Stimulated activated CD8-positive, alpha-beta memory T cell treated with anti-CD3 and anti-CD28 coated beads, Interleukin-4, amount 100 ng/mL, for 24 hours (primary cell): ENCODE measurements at places on chromosomes 3 and 15.

- DNase-seq, result no peak
Observed at GRCh38 chr15:43799209-43799944, 643 bp downstream of the SERINC4 start.

DNA sequence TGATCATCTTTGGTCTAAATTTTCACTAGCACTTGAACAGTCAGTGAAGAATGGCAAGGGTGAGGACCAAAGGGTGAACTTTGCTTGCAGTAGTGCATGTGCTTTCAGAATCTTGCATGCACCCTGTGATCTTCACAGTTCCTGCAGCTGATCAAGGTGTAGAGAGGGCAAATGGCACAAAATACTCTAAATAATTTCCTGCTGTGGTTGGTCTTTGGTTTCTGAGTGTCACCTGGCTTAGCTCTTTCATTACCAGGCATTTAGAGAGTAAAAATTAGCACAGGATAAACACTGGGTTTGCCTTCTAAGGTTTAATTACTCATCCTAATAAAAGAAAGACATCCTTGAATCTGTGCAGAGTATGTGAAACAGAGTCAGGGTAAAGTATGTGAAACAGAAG is 11.4 kb downstream of the TIPARP start:
- DNase-seq, result no peak

- DNase-seq, result no peak
Observed at GRCh38 chr3:184954251-184954650, 142.3 kb downstream of the VPS8 start.

GRCh38 chr3:192927016-192927415 is 9.4 kb upstream of the MB21D2 start:
- DNase-seq, result no peak

DNA sequence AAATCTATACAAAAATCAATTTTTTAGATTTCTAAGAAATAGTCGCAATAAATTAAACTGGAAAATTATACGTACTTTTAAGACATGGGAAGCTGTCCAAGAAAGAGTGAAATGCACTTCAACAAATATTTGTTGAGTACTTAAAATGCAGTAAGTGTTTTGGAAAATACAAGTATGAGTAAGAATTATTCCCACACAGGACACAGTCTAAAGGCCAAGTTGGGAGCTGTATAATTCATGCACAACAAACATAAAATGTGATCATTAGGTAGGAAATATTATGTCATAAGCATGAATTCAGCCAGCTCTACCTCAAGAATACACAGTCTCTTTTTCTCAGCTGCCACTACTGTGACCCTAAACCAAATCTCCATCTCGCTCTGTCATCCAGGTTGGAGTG is 267.6 kb downstream of the CNTN3 start:
- DNase-seq, result no peak

GRCh38 chr15:84658080-84658787 is at the start of gene NMB:
Gene NMB, minus strand, starts transcription at chr15:84658199. Its CDS starts 47 bp downstream, at chr15:84658152.
- peak; percentile 72 for DNase-seq

GRCh38 chr15:47987908-47988532 is 132.8 kb upstream of the SLC24A5 start:
- DNase-seq, result no peak

DNA sequence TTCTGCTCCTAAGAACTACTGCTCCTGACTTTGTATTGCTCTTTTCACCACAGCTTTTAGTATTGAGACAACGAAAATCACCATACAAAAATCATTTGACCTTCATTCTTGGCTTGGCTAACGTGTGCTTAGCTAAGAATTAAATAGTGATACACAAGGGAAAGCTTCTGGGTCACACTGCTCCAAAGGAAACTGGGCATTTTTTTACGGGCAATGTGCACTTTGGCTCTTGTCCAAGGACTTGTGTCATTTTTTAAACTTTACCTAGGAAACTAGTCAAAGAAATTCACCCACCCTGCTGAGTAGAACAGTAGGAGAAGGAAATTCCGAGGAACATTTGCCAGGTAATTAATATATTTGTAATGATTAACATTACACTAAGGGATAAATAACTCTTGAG is 19.8 kb downstream of the WDR72 start:
- no peak for DNase-seq

- DNase-seq, result no peak
Observed at GRCh38 chr3:174857301-174857700, 1.8 kb upstream of the NAALADL2 start.

- DNase-seq, result no peak
Observed at GRCh38 chr3:195403841-195404408, 38.9 kb downstream of the ACAP2 start.

DNA sequence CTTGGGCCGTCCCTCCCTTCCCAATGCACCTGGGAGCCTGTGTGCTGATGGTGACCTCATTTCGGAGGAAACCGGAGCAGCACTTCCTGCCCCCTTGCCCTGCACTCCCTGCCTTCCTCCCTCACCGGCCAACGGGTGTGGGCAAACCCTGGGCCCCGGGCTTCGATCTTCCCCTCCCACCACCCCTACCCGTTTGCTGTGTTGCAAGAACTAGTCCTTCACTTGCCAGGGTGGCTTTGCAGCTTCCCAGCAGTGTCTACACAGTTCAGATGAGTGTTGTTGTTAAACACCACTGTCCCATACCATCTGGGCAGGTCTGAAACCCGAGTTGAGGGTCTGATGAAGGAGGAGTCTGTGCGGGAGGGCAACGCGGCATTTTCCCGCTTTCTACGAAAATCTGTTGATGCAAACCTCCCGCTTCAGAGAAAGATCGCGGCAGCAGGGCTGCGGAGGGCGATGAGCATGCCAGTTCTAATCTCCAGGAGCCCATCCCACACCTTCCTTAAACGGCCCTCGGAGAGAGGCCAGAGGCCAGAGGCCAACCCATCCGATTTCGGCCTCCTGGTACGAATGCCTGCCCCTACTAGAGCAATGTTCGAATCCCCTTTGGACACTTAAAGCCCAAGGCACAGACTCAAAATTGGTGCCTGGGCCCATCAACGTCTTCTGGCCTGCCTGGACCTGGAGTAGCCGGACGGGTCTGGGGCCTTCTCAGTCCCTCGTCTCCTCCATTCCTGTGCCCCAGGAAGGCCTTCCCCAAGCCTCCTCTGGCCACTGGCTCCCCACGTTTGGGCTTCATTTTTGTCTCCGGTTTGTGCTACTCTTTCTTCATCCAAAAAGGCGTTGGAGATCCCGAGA is 35.7 kb upstream of the POLG start:
- DNase-seq, result no peak

DNA sequence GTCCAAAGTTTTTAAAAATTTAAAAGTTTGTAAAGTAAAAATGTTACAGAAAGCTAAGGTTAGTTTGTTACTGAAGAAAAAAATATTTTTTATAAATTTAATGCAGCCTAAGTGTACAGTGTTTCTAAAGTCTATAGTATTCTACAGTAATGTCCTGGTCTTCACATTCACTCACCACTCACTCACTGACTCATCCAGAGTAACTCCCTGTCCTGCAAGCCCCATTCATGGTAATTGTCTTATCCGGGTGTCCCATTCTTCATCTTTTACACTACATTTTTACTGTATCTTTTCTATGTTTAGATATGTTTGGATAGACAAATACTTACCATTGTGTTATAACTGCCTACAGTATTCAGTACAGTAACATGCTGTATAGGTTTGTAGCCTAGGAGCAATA is 36.7 kb upstream of the ATP10A start:
- no peak for DNase-seq

GRCh38 chr15:65903296-65904073 is 34.2 kb downstream of the RAB11A start:
- no peak for DNase-seq

DNA sequence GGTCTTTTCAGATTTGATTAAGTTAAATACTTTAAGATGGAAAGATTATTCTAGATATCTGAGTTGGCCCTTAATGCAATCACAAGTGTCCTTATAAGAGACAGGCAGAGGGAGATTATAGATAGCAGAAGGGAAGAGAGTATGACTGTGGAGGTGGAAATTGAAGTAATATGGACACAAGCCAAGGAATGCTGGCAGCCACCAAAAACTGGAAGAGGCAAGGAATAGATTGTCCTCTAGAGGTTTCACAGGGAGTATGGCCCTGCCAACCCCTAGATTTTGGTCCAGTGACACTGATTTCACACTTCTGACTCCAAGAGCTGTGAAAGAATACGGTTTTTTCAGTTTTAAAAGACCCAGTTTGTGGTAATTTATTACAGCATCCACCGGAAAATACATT is 1498.7 kb upstream of the CADM2 start:
- DNase-seq, result no peak

DNA sequence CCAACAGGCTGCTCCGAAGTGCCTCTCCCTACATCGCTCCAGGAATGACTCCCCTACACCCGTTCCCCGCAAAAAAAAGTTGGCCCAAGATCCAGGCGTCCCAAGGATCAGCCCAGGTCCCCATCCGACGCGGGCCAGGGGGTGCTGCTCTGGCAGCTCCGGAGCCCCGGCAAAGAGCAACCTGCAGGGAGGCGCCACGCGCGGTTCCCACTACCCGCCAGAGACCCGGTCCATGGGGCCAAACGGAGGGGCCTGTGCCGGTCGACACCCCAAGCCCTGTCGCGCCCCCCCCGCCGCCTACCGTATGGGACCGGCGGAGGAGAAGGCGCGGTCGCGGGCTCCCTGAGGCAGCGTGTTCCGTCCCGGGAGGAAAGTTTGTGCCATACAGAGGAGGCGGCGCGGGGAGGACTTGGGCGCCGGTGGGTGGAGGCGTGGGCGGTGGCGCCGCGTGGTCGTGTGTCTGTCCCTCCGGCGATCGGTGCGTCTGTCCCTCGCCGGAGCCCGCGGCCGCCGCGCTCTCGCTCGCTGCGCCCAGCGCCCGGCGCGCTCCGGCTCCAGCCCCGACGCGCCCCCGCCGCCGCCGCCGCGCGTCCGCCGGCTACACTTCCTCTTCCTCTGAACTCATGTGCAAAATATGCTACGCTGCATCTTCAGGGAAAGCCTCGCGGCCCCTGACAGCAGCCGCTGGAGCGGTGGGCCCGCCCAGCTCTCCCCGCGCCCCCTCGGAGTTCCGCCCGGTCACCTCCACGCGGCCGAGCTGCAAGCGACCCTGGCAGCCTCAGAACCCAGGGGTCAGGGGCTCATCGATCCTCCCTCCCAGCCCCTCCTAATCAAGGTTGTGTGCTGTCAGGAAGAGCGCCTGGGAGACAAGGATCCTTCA is at the start of gene RFTN1:
Gene RFTN1, minus strand, starts transcription at position 559 of the 880 bp plus-strand sequence. CDS start 19,830 bp downstream, outside the sequence.
- peak; percentile 31 for DNase-seq

- no peak for DNase-seq
Observed at GRCh38 chr3:178982137-178982536, 89.5 kb downstream of the ZMAT3 start.

DNA sequence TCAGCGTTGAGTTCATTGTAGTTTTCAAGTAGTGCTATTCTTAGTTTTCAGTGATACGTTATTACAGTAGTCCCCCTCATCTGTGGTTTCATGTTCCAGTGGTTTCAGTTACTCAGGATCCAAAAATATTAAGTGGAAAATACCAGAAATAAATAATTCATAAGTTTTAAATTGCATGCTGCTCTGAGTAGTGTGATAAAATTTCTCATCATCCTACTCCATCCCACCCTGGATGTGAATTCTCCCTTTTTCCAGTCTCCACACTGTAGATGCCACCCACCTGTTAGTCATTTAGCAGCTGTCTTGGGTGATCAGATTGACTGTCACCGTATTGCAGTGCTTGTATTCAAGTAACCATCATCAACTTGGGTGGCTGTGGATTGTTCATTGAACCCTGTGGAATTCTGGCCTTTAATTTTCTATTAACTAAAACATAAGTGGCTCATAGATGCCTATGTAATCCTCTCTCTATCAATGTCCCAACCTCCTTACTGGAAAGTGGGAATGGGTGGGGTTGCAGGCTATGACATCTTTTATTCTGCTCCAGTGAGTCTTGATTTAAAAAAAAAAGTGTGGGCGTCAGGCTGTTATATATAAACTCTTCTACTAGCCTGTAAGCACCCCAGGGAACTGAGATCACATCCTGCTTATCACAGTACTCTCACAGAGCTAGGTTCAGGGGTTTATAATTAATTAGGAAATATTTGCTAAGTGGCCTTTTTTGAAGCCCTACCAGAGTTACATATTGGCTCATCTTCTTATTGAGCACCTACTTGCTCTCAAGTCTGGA is 97.5 kb downstream of the CFAP20DC start:
- DNase-seq, result no peak

DNA sequence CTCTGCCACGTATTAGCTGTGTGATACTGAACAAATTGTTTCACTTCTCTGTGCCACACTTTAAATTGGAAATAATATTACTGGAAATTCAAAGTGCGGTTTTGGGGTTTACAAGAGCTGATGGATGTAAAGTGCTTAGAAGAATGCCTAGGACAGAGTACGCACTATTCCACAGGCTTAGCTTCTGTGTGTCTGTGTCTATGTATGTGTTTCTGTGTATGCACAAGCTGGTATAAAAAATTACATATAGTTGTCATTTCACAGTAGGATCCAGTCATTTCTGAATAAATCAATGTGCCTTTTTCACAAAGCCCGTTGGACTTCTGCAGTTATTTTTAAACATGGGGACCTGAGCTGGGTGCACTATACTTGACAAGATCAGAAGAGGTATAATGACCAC is 370.4 kb downstream of the TUSC7 start:
- DNase-seq, result no peak

GRCh38 chr3:127003175-127003555 is 20.2 kb downstream of the PLXNA1 start:
- DNase-seq, result no peak

DNA sequence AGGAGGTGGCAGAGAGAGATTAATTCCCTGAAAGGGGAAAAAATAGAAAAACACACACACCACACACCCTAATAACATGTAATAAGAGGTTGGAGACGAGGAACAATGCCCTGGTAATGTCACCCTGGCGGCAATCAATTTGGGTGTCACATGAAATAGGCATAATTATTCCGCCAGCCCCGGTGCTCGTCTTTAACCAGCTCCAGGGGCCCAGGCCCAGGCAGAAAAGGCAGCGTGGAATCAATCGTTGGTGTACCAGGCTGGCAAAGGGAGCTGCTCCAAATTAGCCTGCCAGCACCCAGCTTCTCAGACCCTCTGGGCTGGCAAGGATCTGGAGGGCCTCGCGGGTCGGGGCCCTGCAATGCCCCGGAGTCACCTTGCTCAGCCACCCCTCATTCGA is 5.6 kb downstream of the LINGO1 start:
- no peak for DNase-seq

DNA sequence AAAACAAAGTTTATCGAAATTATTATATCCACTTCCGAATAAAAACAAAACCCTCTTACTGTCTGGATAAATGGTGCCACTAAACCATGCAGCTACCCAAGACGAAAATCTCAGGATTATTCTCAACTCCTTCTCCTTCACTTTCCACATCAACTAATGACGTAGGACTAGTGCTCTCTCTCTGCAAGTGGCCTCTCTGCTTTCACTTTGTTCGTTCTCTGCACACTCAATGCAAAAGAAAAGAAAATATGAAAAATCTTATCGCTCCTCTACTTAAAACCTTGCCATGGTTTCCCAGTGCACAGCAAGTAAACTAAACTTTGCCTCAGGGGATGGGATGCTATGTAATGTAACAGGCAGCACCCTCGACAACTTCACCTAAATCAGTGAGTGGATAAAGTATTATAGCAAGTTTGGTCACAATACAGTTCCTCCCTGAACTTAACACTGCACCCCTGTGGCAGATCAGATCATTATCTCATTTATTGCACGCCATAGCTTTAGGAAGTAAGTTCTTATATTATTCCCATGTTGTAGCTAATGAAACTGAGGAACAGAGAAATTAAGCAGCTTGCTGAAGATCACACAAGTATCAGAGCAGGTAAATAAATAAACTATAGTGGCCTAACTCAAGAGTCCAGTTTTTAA is 262.7 kb upstream of the GADL1 start:
- DNase-seq, result no peak

- no peak for DNase-seq
Observed at GRCh38 chr3:197001972-197002700, 27.5 kb downstream of the MELTF start.

- DNase-seq, result peak; percentile 39
Observed at GRCh38 chr15:28975766-28976179, 90.0 kb downstream of the APBA2 start.
